T-cell (primary cell): ENCODE measurements at places on chromosomes 4 and X.

DNA sequence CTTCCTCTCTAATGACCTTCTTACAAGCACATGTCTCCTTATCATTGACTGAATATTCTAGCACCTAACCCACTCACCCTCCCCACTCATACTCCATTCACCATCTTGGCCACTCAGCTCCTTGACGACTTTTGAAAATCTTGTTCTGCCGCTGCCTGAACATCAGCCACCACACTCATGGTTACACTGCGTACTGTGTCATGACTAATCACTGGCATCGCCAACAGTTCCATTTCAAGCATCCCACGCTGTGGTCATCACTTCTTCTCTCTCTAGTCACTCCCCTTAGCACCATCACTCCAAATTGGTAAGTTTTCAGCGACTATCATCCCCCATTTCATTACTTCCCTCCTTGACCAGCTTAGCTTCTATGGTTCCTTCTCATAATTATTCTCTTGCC is 352.8 kb downstream of the MAPK10 start:
- no peak for DNase-seq

- no peak for DNase-seq
These were observed 214.1 kb upstream of the ANXA3 start for GRCh38 chr4:78337244-78338020.

- no peak for DNase-seq
These were observed 59.1 kb downstream of the IGFBP7 start for GRCh38 chr4:57051095-57051494.

DNA sequence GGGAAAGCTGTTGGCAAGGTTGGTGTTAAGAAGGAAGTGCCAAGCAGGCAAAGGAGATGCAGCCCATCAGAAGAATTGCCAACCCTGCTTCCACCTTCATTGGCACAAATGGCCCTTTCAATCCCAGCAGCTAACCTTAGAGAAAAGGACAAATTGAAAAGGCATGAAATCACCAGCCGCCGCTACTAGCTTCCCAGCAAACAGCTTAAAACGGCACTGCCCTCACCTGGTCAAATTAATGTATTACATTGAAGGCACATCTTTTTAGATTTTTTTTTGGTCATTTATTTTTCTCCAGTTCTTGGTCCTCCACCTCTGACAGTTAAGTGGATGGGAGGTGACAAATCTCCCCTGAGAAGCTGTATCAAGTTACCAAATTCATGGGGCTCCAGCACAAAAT is 51.0 kb upstream of the NHSL2 start:
- no peak for DNase-seq

DNA sequence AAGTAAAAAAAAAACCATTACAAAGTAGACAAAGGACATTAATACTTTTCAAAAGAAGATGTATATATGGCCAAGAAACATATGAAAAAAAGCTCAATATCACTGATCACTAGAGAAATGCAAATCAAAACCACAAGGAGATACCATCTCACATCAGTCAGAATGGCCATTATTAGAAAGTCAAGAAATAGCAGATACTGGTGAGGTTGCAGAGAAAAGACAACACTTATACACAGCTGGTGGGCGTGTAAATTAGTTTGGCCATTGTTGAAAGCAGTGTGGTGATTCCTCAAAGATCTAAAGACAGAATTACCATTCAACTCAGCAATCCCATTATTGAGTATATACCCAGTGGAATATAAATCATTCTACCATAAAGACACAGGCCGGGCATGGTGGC is 39.3 kb downstream of the TASL start:
- no peak for DNase-seq

- DNase-seq = no peak
These were observed 22.2 kb downstream of the C4orf50 start for GRCh38 chr4:5995901-5996623.

DNA sequence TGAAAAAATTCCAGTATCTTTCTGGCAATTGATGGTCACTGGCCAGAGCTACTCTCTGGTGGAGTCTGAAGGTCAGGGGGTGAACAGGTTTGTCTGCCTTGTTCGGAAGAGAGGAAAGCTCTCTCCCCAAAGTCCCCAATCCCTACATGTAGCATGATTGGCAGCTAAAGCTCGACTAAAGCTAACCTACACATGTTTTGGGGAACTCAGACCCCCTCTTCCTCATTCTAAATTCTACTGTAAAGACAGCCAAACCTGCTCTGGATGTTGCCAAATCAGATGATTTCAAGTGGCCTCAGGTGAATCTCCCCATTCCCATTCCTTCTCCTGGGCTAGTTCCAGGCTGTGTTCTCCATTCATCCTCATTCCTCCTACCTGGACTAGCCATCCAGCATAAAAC is 84.1 kb downstream of the MSN start:
- DNase-seq = no peak

GRCh38 chr4:53011259-53011905 is 149.3 kb downstream of the RASL11B start:
- DNase-seq = no peak

DNA sequence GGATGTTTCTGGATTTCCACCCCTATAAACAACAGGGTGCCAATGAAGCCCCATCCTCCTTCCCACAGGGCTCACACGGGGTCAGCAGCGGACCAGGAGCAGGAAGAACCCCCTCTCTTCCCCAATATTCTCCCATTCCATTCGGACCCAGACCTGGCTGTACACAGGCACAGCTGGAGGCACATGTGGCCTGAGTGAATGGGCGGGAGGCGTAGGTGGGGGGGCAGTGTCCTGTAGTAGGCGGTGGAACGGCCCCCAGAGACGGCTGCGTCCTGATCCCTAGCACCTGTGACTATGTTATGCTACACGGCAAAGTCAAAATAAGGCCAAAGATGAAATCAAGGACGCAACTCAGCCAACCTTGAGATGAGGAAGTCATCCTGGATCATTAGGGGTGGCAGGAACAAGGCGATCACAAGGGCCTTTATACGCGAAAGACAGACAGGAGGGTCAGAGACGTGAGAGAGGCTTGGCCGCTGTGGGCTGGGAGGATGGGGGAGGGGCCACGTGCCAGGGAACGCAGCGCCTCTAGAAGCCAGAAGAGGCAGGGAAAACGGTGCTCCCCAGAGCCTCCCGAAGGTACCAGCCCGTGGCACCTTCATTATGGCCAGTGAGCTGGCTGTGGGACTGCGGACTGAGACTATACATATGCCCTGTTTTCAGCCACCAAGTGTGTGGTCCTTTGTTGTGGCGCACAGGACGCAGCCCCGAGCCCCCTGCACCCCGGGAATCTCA is 75.6 kb downstream of the WFS1 start:
- no peak for DNase-seq

DNA sequence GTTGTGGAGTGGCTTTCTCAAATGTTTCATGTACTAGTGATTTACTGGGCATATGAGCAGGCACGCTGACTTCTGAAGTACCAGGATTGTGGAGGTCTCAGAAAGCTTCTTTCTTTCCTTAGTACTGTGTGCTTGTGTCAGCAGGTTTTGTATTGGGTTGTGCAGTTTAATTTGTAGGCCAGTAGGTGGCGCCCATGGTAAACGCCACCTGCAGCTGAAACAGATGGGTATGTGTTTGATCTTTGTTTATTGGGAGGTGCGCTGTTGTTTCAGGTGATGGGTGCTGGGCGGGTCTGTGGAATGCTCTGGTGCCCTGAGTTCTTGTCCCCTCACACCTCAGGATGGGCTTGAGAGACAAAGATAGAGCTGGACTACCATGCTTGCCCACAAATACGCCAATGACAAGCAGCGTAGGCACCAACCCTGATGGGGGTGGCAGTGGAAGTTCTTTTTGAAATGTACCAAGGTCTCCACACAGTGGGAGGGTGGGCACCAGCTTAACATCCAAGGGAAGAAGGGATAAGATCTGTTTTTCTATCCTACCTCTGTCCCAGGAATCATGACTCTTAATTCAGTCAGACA is 141.5 kb downstream of the RPS6KA6 start:
- no peak for DNase-seq

GRCh38 chr4:5098176-5098575 is 46.9 kb downstream of the STK32B start:
- no peak for DNase-seq

DNA sequence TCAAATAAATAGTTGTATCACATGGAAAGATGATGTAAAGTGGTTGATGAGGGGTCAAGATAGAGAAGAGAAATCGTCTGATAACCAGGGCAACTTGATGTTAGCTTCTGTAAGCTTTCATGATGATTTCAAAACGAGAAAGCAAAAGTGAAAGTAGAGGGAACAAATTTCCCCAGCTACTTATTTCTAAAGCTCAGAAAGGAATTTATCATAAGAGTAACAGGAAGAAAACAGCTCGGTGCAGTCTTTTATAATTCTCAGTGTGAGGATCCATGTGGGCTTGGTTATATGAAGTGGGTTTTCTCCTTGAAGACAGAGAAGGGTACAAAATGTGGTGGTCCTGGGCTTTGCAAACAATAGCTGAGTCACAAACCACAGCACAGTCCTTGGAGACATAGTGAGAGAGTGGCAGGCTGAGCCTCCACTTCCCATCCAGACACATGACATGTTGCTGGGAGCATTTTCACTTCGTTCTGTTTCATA is 32.1 kb upstream of the GLRA2 start:
- no peak for DNase-seq

GRCh38 chrX:123779908-123780396 is 47.1 kb upstream of the THOC2 start:
- no peak for DNase-seq

DNA sequence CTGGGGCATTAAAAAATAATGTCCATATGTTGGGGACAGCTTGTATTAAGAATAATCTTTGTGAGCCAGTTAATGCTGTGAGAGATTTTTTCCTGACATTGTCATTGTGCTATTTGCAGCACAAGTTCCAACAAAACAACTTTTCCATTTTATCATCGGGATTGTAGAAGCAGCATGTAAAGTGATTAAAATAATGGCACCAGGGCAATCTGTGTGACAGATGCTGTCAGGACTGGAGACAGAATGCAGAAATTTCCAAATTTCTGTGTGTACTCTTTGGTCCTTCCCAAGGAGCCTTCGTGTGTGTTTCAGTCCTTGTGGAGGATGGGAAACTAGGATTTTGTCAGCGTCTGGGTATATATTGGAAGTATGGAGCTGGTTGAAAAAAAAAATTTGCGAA is 101.5 kb upstream of the LIMCH1 start:
- DNase-seq = no peak

- no peak for DNase-seq
These were observed 220.4 kb downstream of the MAML3 start for GRCh38 chr4:139933541-139933940.

DNA sequence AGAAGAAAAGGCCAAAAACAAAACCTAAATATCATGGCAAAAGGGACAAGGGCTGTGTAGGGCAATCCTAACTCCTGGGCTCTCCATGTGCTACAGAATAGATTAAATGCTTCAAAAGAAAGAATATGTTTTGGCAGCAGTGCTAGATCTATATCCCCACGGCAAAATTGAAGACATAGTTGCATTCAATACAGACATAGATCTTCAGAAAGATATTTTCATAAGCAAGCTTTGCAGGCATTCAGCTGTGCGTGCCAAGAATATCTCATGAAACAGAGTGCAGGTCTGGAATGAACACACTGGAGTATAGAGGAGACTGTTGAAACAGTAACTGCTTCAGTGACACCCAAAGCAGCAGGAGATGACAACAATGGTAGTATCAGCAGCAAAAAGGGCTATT is 1476.9 kb downstream of the ARAP2 start:
- DNase-seq = no peak

- DNase-seq = no peak
These were observed 97.3 kb upstream of the SPRY1 start for GRCh38 chr4:123299212-123299691.

- no peak for DNase-seq
These were observed 76.2 kb upstream of the CD99 start for GRCh38 chrX:2614911-2615310.

- DNase-seq = no peak
These were observed 33.1 kb downstream of the LNX1 start for GRCh38 chr4:53558065-53558801.

DNA sequence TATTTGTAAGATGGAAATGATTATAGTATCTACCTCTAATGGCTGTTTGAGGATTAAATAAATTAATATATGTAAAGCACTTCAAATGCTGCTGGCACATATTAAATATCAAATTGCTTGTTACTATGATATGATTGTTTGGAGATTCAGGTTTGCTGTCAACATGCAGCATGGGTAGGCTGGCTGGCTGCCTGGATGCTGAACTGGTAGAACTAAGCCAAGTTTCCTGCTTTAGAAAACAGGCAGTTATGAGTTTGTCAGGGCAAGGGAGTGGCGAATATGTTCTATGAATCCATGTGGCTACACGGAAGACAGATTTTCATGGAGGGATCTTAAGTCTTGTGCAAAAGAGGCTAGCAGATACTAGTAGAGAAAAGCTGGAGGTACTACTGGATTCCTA is 239.6 kb downstream of the GBA3 start:
- DNase-seq = no peak

- DNase-seq = no peak
These were observed 54.6 kb downstream of the PROM1 start for GRCh38 chr4:16029262-16029661.

DNA sequence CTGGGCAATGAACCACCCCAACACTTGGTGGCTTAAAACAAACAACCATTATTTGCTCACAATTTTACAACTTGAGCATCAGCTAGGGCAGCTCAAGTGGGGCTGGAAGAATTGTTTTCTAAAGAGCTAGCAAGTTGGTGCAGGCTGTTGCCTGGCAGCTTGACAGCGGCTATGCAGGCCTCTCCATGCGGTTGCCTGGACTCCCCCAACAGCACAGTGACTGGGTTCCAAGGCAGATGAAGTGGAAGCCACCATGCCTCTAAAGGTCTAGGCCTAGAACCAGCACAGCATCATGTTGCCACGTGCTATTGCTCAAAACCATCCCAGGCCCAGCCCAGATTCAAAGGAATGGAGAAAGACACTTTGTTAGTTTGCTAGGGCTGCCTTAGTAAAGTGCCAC is 114.8 kb downstream of the BCOR start:
- no peak for DNase-seq

DNA sequence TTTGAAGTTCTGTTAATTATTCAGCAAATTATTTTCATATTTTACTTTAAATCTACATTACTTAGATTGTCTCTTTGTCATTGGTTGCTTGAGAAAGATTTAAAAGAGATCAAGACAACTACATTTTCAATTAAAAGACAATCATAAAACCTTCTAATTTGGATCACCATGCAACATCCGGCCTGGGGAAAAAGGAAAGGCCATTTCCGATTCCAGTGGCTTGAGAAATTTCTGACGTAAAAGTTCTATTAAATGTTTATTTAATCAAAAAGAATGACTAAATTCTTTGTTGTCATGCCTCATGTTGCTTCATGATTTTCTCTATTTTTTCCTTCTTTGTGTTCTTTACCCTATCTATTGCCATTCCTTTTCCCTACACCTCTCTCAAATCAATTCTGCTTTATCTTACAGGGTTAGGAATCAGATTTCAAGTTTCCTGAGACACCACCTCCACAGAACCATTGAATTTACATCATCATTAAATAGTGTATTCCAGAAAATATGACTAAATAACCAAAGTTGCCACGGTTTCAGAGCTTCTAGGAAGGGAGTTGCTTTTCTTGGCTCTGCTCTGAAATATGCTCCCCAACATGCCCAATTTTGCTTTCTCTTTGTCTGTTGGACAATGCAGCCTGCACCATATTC is 124.6 kb upstream of the ACSL4 start:
- DNase-seq = no peak

- DNase-seq = no peak
These were observed 6.3 kb upstream of the RGS12 start for GRCh38 chr4:3286335-3287175.
